Stimulated activated CD4-positive, alpha-beta T cell treated with anti-CD3 and anti-CD28 coated beads, TNF-alpha, amount 100 ng/mL, for 24 hours (primary cell): ENCODE measurements at places on chromosomes 4 and X.

- DNase-seq: no peak
Measured at GRCh38 chr4:28481565-28481964, 1620.9 kb downstream of the STIM2 start.

DNA sequence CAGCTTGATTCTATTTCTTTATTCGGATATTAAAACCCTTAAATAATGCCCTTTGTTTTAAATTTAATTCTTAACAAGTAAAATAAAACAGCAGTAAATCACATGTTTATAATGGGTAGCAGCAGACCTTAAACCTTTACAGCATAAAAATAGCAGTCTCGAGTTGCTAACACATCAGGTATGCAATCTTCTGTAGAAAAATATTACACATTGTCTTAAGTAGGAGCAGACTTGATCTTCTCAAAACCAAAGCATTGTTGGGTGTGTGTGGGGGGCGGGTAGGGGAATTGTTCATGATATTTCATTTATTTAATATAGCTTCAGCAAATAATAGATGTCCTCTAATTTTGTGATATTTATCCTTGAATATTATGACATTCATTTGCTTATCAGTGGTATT, 331.4 kb downstream of the PCDH7 start:
- DNase-seq: no peak

- no peak for DNase-seq
Measured at GRCh38 chrX:16855363-16856075, 14.6 kb downstream of the RBBP7 start.

GRCh38 chrX:129748305-129748704, 9.5 kb downstream of the XPNPEP2 start:
- no peak for DNase-seq
